GM23338 (cell line): ENCODE measurements at places on chromosomes 12 and 14. TPM values are rescaled to one million over a fixed set of nuclear protein-coding genes. Genes with fewer than 3 reads are reported as not detected.

The HOXC5 gene
- not detected in 2 replicates for total RNA-seq

The SMARCC2 gene
- 40.4 and 44.5 TPM in 2 replicates for total RNA-seq

The AJUBA gene
- 45.8 and 55.9 TPM in 2 replicates for total RNA-seq

The SRRM4 gene
- total RNA-seq: 0.63 and 0.93 TPM in 2 replicates

The TRHDE gene
- 5.7 and 7.7 TPM in 2 replicates for total RNA-seq

The TCL1B gene
- total RNA-seq: 5.5 and 6.1 TPM in 2 replicates

The RFX4 gene
- total RNA-seq: 2.1 TPM in 1 of 2 replicates, not detected in the other

The KCNK13 gene
- total RNA-seq: 0.89 and 1.0 TPM in 2 replicates

The PRR4 gene
- total RNA-seq: 2.1 TPM in 2 replicates

The KRT8 gene
- 250 and 264 TPM in 2 replicates for total RNA-seq

The SLC38A4 gene
- total RNA-seq: 12.5 and 13.3 TPM in 2 replicates

The C3AR1 gene
- not detected in 2 replicates for total RNA-seq

The KRT6B gene
- not detected in 2 replicates for total RNA-seq

The KLRF2 gene
- total RNA-seq: not detected in 2 replicates

- DNase-seq: no peak
Measured at GRCh38 chr12:16159571-16159970, 117.9 kb downstream of the SLC15A5 start.

DNA sequence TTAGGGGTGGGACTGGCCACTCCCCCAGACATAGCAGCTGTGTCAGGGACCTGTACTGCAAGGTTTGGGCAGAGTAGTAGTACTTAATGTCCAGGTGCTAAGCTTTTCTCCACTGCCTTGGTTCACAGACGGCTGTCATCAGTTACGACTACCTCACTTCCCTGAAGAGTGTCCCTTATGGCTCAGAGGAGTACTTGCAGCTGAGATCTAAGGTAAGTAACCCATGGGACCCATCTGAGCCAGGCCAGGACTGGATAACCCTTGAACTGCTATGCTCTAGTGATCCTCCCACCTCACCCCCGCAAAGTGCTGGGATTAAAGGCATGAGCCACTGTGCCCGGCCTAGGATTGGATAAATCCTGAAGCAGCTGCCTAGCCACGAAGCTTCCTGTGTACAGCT is 22.4 kb downstream of the ADCK1 start:
- DNase-seq: peak; percentile 9

- no peak for DNase-seq
Measured at GRCh38 chr12:123908884-123909725, 63.5 kb downstream of the CCDC92 start.

DNA sequence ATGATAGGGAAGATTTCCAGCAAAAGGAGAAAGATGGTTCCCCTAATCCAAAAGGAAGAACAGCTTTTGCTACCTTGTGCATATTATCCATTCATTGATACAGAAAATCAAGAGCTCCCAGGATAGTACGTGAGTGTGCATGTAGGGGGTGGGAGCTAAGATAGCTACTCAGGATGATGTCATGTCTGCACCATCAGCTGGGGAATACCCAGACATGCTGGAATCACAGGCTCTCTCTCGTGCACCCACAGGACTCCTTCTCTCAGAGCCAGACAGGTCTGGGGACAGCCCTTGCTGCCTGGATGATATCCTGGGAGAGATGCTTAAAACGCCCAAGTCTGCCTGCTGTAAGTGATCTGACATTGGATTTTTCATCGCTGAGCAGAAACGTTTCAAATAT is 38.9 kb downstream of the FOXN3 start:
- no peak for DNase-seq

GRCh38 chr14:61219673-61220072 is 61.5 kb downstream of the TMEM30B start:
- DNase-seq: no peak

GRCh38 chr12:107320033-107320928 is 226.9 kb upstream of the CRY1 start:
- peak; percentile 76 for DNase-seq

DNA sequence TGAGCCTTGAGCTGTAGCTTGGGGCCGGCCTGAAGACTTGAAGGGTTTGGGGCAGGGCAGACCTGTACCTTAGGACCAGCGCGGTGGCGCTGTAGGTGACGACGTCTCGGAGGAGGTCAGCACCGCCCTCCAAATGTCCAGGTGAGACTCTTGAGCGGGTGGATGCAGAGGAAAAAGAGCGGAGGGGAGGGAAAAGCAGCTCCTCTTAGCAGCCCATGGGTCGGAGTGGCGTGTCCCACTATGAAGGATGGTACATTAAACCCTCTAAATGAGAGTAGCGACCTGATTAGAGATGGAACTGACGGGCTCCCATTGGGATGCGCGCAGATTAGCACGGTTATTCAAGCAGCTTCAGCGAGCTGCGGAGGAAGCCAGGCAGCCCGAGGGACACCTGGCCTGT is 77.0 kb upstream of the MAP1LC3B2 start:
- DNase-seq: no peak

DNA sequence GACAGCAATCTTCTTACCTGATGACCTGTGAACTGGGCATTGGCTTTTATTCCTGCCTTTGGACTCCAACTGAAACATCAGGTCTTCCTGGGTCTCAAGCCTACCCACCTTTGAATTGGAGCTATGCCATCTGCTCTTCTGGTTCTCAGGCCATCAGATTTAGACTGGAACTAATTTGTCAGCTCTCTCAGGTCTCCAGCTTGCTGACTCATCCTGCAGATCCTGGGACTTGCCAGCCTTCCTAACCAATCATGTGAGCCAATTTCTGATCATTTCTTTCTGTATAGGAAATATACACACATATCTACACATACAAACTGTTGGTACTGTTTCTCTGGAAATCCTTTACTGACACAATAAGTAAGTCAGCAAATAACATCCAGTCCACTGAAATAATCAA is 65.3 kb upstream of the TSPAN8 start:
- DNase-seq: no peak

GRCh38 chr14:104531421-104532190 is 48.0 kb upstream of the C14orf180 start:
- no peak for DNase-seq

DNA sequence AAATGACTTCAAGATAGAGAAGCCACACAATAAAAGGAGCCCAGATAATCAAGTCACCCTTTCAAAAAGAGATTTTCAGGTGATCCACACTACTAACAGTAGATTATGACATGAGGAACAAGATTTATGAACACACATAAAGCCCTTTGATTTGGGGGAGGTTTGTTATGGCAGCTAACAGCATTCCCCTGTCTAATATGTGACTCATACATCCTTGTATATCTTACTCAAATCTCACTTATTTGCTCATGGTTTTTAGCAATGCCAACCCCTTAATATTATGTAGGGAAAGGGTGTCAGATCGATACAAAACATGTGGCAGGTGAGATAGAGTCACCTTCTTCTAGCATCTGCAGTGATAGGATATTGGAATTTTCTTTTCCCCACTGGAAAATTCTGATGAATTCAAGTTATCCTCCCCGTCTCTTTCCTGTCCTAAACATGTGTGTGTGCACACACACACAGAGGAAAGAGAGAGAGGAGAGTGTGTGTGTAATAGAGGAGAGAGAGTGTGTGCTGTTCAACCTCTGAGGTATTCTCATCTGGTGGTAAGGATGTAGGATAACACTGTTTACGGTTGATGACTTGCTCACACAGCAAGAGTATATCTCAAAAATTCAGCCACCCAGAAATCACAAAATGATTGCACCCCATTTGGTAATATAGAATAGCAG is 319.9 kb downstream of the KCNC2 start:
- no peak for DNase-seq

DNA sequence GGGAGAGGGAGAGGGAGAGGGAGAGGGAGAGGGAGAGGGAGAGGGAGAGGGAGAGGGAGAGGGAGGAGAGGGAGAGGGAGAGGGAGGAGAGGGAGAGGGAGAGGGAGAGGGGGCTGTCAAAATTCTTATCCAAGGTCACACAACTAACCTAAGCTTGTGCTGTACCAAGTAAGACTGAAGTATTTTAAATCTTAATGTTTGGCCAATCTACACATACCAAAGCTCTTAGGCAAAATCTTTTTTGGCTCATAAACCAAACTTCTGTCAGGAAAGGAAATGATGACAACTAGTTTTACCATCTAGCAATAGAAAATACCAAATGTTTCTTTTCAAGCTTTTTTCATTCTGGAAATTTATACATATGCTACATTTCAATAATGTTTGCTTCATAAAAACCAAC is 33.8 kb downstream of the CCDC38 start:
- no peak for DNase-seq

- peak; percentile 81 for DNase-seq
Measured at GRCh38 chr12:459430-460258, at the start of gene B4GALNT3. Gene B4GALNT3 (plus strand): TSS chr12:459939. CDS start chr12:460377, 438 bp downstream.

DNA sequence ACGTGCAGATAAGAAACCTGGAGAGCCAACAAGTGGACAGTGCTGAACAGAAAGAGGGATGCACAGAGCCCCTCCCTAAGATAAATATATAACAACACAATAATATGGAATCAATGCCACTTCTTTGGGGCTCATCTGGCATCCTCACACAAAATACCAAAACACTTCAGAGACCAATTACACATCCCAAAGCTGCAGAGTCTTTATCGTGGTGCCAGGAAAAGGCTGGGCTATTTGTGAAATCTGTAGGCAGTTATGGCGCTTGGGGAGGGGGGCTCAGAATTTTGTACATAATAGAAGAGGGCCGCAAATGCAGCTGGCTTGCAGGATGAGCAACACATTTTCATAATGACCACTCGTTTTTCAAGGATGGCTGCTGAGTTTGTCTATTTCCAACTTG is 160.4 kb upstream of the NOS1 start:
- no peak for DNase-seq

GRCh38 chr12:51371295-51371953 is 19.8 kb downstream of the GALNT6 start:
- peak; percentile 46 for DNase-seq

DNA sequence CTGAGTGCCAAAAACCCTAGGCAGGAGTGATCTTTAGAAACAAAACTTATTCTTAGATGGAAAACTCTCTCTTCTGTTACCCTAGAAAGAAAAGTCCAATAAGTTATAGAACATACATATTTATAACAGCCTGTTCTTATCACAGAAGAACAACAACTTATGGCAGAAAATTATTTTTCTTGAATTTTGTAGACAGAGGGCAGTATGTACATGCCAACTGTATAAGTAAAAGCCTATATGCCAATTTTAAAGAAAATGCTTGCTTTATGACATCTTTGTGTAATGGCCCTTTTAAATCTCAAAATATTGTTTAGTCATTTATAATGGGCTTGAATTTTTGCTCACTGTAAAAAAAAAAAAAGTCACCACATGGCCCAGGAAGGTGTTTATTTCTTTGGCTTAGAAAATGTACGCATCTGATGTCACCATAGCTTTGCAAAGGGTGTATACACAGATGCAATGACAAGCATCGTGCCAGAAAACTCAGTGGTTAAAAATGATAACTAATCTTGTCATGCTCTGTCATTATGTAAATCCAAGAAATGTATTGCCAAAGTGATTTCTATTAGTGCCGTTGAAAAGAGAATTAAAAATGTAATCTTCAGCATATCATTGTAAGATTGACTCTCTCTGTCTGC is 38.3 kb upstream of the GRIP1 start:
- DNase-seq: no peak

GRCh38 chr12:11763760-11764520 is 114.5 kb downstream of the ETV6 start:
- no peak for DNase-seq

GRCh38 chr14:75361751-75362433 is 65.9 kb upstream of the JDP2 start:
- DNase-seq: no peak

GRCh38 chr12:6071589-6071988 is 52.9 kb downstream of the VWF start:
- no peak for DNase-seq

GRCh38 chr12:40648519-40648918 is 43.7 kb upstream of the CNTN1 start:
- no peak for DNase-seq

DNA sequence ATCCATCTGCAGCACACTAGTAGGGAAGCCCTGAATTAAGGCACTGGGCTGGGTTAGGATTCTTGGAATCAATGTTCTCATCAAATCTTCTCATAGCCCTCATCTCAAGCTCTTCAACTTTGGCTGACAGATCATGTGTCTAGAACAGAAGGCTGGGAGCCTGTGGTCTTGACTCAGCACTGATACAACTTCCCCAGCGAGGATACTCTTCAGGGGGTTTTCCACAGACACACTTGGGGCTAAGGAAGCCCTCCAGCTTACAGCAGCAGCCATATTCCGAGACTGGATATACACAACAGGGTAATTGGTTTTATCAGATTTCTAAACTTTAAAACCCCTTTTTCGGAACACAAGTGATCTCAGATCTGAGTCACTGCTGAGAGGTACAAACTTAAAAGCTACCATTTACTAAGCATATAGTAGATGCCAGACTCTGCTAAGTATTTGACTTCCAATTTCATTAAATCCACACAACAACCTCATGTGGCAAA is 3.5 kb downstream of the FMNL3 start:
- no peak for DNase-seq

DNA sequence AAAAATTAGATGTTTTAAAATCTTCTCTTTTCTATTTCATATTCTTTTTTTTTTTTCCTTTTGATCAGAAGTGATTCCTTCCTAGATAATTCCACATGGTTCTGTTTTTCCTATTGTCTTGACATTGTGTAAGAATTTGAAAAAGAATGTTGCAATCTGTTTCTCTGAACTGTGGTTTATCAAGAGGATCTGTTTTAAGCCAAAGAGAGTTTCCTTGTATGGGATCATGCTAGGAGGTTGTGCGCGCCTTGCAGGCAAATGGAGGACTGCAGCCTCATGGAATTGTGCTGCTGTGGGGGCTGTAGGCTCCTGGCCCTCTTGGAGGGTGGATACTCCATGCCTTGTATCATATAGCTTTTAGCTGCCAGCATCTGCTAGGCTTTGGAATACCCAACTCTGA is 43.3 kb upstream of the MBIP start:
- DNase-seq: no peak

DNA sequence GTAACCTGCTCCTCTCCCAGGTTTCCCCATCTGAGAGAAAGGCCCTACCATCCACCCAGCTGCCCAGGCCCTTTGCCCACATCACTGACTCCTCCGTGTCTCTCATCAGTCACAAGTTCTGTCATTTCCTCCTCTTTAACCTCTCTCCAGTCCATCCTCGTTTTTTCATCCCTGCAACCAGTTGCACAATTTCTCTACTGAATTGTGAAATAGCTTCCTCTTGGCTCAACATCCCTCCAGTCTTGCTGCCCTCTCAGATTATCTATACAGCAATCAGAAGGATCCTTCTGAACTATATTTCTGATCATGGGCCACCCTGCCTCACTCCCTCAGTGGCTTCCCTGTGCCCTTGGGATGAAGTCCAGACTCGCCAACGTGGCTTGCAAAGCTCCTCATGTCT is 6.8 kb downstream of the FAM161B start:
- no peak for DNase-seq

- no peak for DNase-seq
Measured at GRCh38 chr14:84003346-84003745, 1526.6 kb upstream of the FLRT2 start.

DNA sequence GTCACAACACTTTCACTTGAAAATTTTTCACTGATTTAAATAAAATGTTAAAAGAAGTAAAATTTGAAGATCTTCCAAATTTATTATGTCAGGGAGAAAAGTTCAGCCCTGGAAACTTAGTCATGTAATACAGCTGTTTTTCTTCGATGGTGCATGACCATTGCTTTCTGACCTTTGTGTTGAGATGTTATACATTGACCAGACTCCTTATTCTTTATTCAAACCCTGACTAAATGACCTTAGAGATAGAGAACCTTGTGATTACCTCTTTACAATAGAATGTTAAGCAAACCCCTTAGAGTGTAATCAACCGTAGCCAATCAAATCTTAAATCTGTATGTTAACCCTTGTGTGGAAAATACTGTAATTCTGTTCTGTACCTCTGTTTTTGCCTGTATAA is 34.5 kb downstream of the PLCZ1 start:
- DNase-seq: no peak

GRCh38 chr12:52903285-52903854 is 1.5 kb downstream of the KRT8 start:
- DNase-seq: peak; percentile 94
